ENCODE measurements at places on chromosomes 1 and 21.
A peak's percentile ranks its signal among the peaks of the same experiment; 100 is the strongest.

GRCh38 chr1:29417971-29418370, 181.6 kb downstream of the PTPRU start:
- no peak for DNase-seq

DNA sequence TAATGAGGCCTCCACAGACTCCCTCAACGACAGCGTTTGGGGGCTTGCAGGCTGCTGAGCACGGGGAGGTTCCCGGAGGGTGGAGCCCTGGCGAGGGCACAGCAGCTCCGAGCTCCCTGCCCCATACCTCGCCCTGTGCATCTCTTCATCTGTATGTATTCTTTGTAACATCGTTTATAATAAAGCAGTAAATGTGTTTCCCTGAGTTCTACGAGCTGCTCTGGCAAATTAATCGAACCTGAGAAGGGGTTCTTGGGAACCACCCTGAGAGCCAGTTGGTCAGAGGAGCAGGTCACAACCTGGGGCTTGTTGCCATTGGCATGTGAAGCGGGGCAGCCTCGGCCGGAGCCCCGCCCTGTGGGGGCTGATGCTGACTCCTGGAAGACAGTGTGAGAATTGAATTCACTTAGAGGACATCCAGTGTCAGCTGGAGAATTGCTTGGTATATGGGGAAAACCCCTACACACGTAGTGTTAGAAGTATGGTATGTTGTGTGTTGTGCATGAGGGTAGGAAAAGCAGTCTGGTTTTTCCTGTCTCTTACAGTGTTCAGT, 11.5 kb downstream of the SLC37A1 start:
- DNase-seq, result no peak

DNA sequence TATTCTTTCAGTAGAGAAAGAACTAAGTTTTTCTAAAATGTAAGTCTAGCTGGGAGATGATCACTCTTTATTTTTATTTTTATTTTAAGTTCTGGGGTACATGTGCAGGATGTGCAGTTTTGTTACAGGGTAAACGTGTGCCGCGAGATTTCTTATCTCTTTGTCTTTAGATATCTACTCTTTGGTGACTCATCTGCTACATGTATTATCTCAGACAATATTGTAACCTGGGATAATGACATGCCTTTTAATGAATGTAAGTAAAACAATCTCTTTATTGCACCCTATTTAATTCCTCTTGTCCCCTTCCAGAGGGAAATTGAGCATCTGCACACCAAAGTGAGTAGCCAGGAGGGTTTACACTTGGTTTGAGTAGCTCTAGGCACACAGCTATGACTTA, 9.4 kb downstream of the CR2 start:
- no peak for DNase-seq

DNA sequence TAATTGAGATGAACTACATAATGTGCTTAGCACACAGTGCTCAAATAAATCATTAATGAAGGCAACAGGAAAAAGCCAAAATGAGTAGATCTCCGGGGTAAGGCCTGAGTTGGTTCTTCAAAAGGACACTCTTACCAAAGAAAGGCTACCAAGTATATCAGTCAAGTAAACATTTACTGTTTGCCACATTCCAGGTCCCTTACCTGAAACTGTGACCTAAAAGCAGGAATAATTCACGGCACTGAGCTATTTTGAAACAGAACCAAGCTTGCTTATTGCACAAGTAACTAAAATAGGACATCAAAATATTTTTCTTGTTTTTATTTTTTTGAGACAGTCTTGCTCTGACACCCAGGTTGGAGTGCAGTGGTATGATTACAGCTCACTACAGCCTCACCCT, 2.0 kb upstream of the PITHD1 start:
- no peak for DNase-seq

DNA sequence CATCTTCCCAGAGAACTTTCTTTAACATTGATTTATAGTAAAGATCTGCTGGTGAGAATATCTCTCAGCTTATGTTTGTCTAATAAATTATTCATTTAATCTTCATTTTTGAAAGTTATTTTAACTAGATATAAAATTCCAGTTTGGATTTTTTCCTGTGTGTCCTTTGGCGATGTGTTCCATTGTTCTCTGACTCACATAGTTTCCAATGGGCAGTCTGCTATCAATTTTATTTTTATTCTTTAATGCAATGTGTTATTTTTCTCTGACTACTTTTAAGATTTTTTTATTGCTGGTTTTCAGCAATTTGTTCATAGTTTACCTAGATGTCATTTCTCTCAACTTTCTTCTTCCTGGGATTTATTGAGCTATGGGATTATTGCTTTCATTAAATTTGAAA, 325.2 kb upstream of the POGK start:
- DNase-seq, result no peak

DNA sequence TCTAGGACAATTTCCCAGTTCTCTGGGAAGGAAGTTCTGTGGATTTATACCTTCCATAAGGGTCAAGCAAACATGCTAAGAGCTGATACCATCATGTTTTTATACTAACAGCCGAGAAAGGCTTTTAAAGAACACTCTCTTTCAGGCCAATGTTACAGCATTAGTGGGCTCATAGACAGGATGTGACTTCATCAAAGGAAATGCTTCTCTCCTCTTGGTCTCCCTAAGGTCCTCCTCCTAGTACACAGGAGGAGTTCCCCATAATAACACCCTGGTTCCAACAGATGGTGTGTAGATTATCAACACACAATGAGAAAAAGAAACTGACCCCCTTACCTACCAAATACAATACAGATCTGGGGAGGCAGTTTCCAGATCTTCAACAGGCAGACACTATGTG, 26.7 kb upstream of the GLIS1 start:
- no peak for DNase-seq

DNA sequence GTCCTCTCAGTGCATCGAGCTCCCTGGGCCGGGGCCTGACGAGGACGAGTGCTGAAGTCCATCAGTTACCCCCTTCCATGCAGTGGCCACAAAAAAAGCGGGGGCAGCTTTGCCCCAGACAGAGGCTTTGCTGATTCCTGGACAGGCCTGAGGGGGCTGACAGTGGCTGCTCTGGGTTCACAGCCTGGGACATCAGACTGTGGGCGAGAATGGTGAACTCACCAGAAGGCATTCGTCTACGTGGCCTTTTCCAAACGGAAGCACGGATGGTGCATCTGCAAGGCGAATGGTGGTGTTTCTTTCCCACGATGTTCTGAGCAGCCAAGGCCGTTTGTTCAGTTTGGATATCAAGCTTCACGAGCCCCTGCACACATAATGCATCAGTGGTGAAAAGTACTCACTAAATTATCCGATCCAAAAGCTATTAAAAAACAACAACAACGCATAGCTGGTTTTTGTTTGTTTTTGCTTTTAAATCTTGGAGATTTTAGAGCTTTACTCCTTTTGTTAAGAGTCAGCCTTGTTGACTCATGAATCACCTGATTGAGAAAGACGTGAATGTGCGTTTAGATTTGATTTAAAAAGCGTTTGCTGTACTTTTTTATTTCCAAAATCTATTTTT, 6.3 kb upstream of the ZBTB21 start:
- DNase-seq, result no peak

DNA sequence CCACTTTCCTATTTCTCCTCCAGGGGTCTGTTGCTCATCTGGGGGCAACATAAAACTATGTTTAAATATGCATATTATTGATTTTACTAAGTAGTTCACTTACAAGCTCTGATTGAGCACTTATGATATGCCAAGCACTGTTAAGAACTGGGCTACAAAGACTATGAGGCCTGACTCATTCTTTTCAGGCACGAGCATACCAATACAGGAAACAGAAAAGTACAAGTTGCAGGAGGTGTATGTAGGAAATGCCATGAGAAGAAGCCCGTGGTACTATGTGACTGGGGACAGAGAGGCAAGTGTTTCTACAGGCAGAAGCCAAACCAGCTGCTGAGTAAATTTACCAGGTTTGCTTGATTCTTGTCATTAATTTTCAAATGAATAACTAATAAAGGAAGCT, 120.4 kb upstream of the PTGFR start:
- DNase-seq, result no peak

DNA sequence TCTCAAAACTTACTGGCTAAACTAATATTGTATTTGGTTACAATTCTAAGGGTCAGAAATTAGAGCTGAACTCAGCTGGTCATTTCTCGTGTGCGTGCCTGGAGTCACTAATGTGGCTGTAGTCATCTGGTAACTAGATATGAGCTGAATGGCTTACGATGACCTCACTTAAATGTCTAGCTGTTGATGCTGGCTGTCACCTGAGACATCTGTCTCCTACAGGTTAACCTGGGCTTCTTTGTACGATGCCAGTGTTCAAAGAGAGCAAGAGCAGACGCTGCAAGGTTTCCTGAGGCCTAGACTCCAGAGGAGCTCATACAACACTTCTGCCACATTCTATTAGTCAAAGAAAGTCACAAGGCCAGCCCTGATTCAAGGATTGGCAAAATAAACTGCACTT, 17.1 kb upstream of the ALG6 start:
- DNase-seq, result no peak

- peak; percentile 68 for DNase-seq
Measured at GRCh38 chr1:201530741-201531531, 8.0 kb upstream of the NAV1 start.

- no peak for DNase-seq
Measured at GRCh38 chr1:109235137-109235536, 14.2 kb upstream of the CELSR2 start.

DNA sequence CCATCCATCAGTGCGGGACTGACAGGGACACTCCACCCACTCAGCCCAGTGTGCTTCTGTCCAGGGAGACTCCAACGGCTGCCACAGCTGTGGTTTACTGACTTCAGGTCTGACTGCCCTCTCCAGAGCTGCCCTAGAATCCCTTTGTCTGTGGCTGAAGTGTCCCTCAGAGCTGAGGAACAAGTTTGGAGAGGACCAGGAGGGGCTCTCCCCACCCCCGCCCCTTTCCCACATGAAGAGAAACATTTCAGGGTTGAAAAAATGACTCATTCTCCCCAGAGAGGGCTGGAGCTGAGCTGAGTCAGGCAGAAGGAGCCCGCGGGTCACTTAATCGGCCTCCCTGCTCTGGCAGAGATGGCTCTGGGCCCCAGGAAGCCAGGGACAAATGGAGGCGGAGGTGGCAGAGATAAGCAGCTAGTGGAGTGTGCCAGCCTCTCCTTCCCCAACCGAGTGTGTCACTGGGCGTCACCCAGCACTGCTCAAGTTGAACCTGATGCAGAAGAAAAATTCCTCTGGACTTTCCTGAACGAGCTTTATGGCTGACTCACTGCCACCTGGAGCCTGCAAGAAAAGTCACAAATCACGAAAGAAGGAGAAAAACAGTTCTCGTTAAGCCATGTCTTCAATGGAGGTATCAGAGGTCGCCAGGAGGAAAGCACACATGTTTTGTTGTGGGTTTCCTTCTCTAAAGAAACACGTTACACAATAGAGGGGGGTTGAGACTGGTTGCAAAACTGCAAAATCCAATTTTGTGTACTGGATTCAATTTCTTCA, 34.3 kb upstream of the ECE1 start:
- no peak for DNase-seq

- no peak for DNase-seq
Measured at GRCh38 chr1:100580446-100580845, 42.5 kb downstream of the GPR88 start.

DNA sequence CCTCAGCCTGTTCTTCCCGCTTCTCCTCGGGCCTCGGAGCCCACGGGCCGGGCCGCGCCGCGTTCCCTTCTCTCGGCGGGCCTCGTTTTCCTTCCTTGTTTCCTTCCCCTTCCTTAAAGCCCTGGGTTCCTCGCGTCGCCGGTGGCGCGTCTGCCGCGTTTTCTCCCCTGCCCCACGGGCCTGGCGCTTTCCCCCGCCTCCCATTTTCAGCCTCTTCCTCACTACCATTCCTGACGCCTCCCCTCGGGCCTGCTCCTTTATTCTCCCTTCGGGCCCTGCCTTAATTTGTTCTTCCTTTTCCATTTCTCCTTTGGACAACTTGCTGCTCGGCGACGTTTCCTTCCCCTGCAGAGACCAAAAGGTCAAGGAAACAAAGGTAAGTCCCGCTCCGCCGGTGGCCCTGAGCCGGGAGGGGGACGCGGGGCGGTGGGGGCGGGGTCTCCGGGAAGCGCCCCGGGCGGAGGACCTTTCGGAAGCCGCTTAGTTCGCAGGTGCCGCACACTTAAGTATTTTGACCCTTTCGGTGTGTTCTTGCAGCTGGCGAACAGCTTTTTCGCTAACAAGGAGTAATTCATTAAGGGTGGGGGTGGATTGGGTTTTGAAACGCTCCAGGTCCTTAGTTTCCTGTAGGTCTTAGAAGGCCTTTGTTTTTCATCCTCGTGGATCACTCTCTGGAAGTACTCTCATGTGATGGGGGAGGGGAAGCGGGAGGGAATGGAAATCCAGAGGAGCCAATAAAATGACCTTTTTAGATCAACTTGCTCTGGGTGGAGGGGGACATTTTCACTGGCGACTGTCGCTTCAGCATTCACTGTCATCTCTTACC, 780 bp downstream of the YTHDF2 start:
- no peak for DNase-seq

- no peak for DNase-seq
Measured at GRCh38 chr1:207922554-207922953, 11.6 kb upstream of the CD34 start.

DNA sequence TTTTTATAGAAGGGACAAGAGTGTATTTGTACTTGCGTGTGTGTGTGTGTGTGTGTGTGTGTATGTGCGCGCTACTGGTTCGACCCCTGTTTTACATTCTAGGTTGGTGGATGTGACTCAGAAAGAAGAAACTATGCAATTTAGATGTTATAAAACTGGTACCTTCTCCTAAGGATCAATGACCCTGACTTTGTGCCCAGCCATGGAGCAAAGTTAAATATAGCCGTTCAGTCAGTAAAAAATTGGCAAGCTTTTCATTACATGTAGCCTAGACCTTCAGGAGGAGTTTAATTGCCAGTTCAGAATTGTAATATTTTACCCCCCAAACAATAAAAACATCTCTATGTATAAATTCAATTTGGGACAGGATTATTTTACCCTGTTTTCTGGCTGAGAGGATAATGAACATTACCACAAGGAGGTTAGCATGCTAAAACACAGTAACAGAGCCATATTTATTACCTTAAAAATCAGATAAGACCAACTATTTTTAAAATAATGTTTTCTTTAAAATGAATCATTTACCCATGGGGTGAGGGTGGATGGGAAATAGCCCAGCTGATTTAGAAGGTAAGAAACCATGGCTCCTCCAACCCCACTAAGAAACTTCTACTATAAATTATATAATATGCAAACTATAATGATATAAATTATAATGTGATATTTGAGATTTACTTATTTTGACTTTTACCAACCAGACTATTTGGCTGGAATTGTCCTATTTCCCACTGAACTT, 33.5 kb upstream of the MTR start:
- no peak for DNase-seq

GRCh38 chr1:42086146-42086545, 67.1 kb upstream of the GUCA2B start:
- DNase-seq, result no peak

- DNase-seq, result no peak
Measured at GRCh38 chr1:57489358-57490036, 65.6 kb upstream of the DAB1 start.
